Left renal pelvis (tissue), 4 donors: ENCODE measurements at places on chromosomes 7 and 10. TPM values are rescaled to one million over a fixed set of nuclear protein-coding genes. Genes with fewer than 3 reads are reported as not detected.

Gene RBAK
- 14.2 TPM for polyA plus RNA-seq

Gene OR2A12
- 0.07 TPM for polyA plus RNA-seq

Gene CLCN1
- polyA plus RNA-seq: 0.11 TPM

Gene COL26A1
- polyA plus RNA-seq: 27.9 TPM

Gene TMEM209
- polyA plus RNA-seq: 17.1 TPM

Gene PCDH15
- polyA plus RNA-seq: 12.4 TPM

Gene CCDC136
- polyA plus RNA-seq: 12.3 TPM

Gene HYAL4
- 0.08 TPM for polyA plus RNA-seq

Gene FAM25C
- not detected for polyA plus RNA-seq

Gene NXPH1
- polyA plus RNA-seq: 1.6 TPM

Gene SYT15
- 7.3 TPM for polyA plus RNA-seq

Gene TET1
- polyA plus RNA-seq: 11.9 TPM

Gene CD36
- 30.9 TPM for polyA plus RNA-seq

Gene PKD1L1
- polyA plus RNA-seq: 0.27 TPM

Gene SH2B2
- 5.4 TPM for polyA plus RNA-seq

Gene RADIL
- 2.5 TPM for polyA plus RNA-seq

Gene TAC1
- 32.2 TPM for polyA plus RNA-seq

Gene BLVRA
- polyA plus RNA-seq: 50.9 TPM

Gene PPP1R17
- not detected for polyA plus RNA-seq

Gene FKBP9
- 127 TPM for polyA plus RNA-seq

Gene LSM5
- 88.6 TPM for polyA plus RNA-seq

Gene CYP2E1
- 0.67 TPM for polyA plus RNA-seq

Gene PDE6C
- polyA plus RNA-seq: 2.5 TPM

Gene PUS7
- polyA plus RNA-seq: 22.2 TPM

Gene TPST1
- 40.6 TPM for polyA plus RNA-seq

Gene ANKRD2
- polyA plus RNA-seq: 0.44 TPM

Gene EPO
- polyA plus RNA-seq: not detected

Gene HOXA2
- 15.1 TPM for polyA plus RNA-seq

Gene CCDC172
- polyA plus RNA-seq: not detected

Gene STRIP2
- 2.8 TPM for polyA plus RNA-seq

Gene DUSP5
- polyA plus RNA-seq: 12.4 TPM
